ENCODE measurements at places on chromosomes 16 and 17.

DNA sequence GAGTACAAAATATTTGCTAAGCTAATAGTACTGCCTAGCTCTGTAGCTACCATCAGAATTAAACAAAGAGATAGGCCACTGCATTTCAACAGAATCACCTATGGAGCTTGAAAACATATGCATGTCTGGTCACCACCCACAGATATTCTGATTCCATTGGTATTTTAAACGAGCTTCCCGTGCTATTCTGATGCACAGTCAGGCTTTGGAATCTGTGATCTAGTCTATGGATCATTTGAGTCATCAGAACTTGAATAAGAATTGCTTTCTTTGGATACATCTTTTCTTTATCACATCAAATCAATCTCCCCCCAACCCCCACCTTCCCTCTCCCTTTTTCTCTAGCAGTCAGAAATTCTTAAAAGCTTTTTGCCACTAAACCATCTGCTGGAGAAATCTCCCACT, 124.7 kb downstream of the NPIPB5 start:
- DNase-seq: no peak

DNA sequence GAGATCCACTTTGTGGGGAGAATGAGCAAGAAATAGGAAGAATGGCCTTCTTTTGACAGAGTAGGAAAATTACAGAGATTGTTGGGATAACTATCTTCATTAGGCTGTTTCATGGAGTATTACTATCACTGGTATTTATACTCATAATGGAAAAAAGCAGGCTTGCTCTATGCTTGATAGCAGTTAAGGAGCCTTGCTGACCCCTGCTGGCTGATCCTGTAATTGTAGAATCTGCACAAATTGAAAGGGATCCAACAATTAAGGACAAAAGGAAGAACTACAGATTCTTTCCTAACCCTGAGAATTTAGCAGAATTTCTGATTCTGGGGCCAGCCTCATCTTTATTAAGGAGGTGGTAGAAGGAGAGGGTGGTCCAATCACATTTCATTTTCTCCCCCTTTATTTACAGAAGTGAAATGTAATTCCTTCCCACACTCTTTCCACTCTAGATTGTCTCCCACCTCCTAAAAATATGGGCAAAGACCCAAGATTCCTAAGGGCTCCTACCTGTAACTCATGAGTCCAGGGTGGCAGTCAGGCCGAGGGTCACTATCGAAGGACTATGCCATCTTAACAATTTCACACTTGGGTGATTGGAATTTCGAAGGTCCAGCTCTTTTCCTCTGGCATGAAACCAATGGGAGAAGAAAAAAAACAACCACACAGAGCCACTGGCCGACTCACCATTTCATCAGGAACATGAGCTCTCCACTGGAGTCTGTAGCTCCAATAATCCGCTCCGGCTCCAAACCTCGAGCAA, 26.3 kb downstream of the NFE2L1 start:
- DNase-seq: no peak

GRCh38 chr16:72836985-72837384, 210.9 kb downstream of the ZFHX3 start:
- DNase-seq: no peak

DNA sequence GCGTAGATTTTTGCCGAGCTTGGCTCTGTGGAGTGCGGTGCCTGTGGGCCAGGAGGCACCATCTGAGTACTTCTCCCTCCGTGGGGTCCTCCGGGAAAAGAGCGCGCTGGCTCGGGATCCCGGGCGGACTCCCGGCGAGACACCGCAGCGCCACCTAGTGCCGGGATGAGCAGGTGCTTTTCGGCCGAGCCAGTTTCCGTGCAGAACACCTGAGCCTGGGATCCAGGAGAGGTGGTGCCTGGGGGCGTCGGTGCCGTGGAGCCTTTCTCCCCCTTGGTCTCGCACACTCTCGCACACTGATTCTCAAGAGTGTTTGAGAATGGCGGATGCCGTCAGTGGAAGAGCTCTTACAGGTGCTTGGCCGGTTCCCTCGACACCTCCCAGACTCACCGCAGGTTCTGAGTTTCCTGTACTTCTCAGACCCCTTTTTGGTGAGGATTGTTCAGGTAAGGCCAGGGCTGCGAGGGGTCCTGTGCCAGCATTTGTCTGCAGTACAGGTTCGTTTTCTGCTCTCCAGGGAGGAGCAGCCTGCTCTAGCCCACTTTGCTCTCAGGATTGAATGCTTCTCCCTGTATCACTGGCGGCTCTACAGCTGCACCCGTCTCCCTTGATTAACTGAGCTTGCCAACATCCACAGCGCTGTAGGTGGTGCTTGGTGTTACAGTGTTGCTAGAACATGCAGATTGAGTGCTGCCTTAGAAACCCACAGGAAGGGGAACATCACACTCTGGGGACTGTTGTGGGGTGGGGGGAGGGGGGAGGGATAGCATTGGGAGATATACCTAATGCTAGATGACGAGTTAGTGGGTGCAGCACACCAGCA, 23.3 kb downstream of the TBCD start:
- no peak for DNase-seq

DNA sequence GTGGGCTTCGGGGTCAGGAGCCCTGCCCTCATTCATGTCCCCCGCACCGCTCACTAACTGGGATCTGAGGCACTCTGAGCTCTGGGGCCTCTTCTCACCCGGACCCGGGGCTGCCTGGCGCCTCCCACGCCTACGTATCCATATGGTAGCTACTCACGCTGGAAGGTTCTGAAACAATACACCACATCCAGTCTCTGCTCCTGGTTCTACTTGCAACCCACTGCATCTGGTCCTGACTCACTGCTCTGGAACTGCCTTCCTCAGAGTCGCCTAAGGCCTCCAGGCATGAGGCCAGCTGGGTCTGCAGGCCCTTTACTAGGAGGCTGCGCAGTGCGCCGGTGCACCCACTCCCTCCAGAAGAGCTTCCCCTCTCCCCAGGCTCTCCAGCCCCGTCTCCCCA, 18.1 kb downstream of the USP36 start:
- DNase-seq: no peak

- DNase-seq: no peak
Observed at GRCh38 chr16:20191566-20191965, 117.9 kb upstream of the GPR139 start.

DNA sequence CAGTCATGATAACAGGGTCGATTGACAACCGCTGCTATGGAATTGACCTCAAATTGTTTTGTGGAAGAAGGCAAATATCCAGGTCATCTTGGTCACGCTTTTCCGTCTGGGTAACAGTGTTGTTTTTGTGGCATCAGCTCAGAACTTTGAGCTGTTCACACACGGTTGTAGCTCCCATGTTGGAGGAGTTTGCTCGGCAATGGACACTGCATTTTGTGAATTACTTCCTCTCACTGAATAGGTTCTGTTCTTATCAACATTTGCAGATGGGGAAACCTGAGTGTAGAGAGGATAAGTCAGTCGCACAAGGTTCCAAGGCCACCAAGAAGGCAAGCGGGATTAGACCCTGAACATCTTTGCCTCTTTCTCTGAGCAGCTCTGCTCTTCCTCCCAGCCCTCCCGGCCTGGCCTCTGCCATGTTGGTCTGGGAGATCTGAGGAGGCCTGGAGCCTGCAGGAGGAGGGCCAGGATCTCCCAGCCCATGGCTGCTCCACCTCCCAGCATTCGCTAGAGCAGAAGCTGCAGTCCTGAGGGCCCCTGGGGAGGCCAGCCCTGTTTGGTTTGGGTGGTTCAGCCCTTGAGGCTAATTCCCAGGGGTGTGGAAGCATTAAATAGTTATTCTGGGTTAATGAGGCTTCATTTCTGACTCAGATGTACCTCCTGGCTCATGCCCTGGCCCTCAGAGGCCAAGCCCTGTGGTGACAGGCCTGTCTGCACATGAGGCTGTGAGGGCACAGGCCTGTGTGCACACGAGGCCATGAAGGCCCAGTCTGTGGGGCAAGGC, 154.1 kb upstream of the PLCG2 start:
- no peak for DNase-seq

DNA sequence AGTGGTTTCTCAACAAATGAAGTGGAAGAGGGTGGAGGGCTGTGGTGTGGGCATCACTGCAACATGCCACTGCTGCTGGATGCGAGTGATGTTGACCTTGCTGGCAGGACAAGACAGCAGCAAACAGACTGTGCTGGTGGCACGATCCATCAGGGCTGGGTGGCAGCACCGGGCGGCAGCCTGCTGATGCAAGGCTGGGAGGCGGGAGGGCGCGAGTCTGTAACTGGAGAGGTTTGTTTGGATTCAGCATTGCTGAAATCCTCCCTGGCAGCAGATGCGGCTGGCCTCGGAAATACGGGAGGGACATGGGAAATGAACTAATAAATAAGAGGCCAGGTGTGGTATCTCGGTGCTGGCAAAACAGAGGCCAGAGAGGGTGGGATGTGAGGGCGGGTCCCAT, 224.2 kb downstream of the ENGASE start:
- DNase-seq: no peak

DNA sequence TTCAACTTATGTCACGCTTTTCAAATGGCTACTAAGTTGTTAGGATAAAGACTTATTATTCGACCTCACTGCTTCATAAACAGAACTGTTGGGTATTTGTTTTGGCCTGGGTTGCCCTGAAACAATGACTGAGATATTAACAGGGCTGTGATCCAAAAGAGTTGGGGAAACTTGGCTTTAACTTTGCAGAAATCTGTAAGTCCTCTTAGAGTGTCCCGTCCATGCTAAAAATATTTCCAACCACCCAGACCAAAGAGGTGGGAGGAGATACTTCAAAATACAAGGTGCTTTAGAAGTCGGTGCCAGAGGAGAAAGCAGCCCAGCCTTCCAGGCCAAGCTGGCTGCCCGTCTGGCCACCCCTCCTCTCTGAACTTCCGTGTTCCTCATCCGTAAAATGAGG, 16.1 kb upstream of the SPATA32 start:
- DNase-seq: no peak

- DNase-seq: no peak
Observed at GRCh38 chr17:69175625-69176456, 34.1 kb upstream of the ABCA6 start.

- DNase-seq: no peak
Observed at GRCh38 chr17:79749958-79750357, 19.2 kb downstream of the ENPP7 start.

- no peak for DNase-seq
Observed at GRCh38 chr16:935684-936083, 35.1 kb downstream of the LMF1 start.

DNA sequence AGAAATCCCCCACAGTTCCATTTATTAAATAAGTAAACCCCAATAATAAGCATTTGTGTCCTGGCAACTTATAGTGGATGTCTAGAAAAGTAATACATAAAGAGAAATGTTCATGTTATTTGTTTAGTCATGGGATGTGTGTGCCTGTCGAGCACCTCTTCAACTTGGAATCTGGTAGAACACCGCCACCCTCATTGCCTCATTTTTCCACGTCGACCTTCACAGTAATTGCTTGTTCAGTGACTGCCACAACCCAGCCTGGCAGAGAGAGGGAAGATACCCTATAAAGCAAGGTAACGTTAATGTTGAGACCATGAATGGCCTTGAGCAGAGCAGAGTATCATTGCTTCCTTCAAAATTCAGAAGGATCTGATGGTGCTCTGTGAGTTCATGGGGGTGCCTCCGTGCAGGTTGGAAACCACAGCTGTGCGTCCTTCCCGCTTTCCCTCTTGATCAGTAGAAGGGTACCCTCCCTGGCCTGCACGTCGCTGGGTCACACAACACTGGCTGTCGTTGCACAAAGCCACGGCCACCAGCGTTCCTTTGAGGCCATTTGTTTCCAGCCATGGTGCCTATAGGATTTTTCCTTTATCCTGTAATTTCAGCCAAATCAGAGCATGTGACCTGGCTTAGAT, 3.7 kb upstream of the DNASE1 start:
- no peak for DNase-seq

- DNase-seq: no peak
Observed at GRCh38 chr16:66444049-66444481, 17.0 kb downstream of the BEAN1 start.

DNA sequence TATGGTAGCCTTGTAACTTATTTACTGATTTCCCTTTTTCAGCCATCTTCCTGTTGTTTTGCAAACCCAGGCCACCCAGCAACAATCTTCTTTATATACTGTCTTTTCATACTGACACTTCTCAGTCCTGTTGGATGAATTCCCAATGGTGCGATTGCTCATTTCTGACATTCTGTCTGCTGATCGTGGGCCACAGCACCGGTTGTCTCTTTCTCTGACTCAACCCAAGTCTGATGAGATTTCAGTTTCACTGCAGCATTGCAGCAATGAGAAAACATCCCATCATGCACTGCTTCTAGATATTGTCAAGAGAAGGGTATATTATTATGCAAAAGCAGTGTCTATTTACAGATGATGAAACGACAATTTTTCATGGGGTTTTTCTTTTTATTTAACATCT, 349.2 kb upstream of the HSBP1 start:
- no peak for DNase-seq

GRCh38 chr17:33200587-33200986, 92.5 kb downstream of the ASIC2 start:
- DNase-seq: no peak

- DNase-seq: no peak
Observed at GRCh38 chr17:71634376-71634775, 486.4 kb upstream of the SOX9 start.

DNA sequence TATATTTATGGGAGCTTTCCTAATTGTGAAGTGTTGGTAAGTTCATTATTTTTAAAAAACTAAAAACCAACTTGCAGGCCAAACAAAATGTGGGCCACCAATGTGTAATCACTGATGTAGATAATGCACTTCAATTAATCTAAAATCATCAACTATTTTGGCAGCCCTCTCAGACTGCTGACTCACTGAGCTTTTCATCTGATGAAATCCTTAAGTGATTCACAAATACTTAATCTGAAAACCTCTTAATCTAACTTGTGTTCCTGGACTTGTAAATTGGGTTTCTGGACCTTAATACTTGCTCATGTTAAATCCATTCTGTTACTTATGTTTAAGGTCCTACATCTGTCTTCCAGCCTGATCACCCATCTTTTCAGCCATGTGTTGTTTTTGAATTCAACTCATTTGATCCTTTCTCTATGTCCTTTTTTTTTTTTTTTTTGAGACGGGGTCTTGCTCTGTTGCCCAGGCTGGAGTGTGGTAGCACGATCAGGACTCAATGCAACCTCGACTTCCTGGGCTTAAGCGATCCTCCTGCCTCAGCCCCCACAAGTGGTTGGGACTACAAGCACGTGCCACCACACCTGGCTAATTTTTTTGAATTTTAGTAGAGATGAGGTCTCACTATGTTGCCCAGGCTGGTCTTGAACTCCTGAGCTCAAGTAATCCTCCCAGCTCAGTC, 39.0 kb downstream of the PRKCB start:
- DNase-seq: no peak

DNA sequence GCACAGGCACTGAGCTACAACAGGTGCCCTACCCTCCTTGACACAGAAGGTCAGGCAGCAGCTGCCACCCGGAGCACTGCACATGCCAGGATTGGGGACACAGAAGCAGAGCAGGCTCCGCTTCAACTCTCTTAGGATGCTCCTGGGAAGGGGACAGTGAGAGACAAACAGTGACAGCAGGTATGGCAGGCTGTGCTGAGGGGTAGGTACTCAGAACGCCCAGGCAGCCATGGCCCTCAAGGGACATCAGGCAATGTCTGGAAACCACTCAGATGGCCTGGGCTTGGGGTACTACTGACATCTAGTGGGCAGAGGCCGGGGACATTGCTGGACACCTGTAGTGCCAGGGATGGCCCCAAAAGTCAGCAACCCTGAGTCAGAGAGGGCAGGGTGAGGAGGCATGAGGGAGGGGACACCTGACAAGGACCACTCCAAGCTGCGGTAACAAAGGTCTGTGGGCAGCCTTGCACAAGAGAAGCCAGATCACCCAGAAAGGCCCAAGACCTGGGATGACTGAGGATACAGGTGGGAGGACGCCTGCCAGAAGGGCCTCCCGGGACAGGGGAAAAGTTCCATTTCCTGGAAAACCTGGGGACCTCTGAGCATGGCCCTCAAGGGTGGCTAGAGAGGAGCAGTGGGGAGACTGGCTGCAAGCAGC, 21.2 kb downstream of the PEMT start:
- DNase-seq: no peak

All from cortex of kidney (tissue), 1 donor.